Activated CD8-positive, alpha-beta memory T cell treated with anti-CD3 and anti-CD28 coated beads, Interleukin-2, amount 50 U/mL, for 4 hours (primary cell): ENCODE measurements at places on chromosomes 5 and 9.

DNA sequence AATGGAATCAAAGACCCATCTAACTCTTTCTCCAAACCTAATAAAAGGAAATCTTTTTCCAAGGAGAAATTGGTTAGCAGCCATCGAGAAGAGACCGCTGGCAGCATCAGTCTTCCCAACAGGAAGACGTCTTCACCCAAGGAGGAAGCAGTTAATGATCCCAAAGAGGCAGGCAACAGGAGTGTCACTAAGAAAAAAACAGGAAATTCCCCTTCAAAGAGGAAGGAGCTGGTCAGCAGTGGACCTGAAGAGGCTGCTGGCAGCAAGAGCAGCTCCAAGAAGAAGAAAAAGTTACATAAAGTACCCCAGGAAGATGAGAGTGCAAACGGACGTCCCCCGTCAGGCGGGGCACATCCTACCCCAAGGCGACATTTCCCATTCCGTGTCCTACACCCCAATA, 143.7 kb downstream of the ELAVL2 start:
- DNase-seq: no peak

- peak; percentile 62 for DNase-seq
Observed at GRCh38 chr5:74865804-74866595, at the start of gene FAM169A. Gene FAM169A, minus strand, starts transcription at chr5:74866387. Its CDS starts 24,711 bp downstream, at chr5:74841676.

DNA sequence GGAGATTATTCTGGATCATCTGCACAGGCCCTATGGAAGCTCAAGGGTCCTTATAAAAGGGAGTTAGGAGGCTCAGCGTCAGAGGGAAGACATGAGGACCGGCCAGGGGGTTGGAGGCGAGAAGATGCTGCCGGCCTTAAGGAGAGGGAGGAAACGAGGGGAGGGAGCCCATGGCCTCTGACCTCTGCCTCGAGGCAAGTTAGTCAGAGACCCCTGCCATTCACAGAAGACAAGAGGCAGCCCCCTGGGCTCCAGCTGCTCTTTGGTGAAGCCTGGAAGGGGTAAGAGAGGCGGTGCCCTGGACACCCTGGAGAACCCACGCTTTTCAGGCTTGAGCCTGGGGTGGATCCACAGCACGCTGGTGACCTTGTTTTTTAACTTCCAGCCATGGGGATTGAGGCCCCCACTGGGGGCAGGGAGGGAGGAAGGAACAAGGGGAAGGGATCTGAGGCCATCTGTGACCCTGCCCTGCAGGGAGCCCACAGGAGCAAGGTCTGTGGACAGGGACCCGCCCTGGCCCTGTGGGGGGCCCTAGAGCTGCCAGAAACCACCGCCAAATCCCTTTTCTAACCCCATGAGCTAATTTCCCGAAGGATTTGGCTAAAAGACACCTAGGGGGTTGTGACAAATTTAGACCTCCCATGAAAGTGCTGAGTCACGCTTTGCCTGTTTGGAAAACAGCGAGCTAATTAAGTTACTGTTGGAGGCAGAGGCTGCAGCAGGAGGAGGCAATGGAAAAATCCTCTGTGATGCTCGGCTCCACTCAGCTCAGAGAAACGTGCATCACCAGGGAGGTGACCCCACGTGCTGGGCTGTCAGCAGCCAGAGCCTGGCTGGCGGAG, 49.7 kb downstream of the OLFM1 start:
- no peak for DNase-seq

DNA sequence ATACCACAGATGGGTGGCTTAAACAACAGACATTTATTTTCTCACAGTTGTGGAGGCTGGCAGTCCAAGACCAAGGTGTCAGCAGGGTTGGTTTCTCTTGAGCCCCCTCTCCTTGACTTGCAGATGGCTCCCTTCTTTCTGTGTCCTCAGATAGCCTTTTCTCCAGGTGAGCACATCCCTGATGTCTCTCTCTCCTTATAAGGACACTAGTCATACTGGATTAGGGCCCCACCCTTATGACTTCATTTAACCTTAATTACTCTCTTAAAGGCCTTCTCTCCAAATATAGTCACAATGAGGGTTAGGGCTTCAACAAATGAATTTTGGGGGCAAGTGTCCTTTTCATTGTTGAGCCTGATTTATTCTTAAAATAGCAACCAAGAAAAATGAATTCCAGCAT, 14.7 kb downstream of the PTGER4 start:
- DNase-seq: no peak
